ENCODE measurements at places on chromosomes 6 and 20.

- no peak for DNase-seq
Measured at GRCh38 chr6:41058783-41059181, 5.8 kb downstream of the APOBEC2 start.

GRCh38 chr6:42224222-42225028 lies 6.8 kb upstream of the MRPS10 start:
- DNase-seq: no peak

DNA sequence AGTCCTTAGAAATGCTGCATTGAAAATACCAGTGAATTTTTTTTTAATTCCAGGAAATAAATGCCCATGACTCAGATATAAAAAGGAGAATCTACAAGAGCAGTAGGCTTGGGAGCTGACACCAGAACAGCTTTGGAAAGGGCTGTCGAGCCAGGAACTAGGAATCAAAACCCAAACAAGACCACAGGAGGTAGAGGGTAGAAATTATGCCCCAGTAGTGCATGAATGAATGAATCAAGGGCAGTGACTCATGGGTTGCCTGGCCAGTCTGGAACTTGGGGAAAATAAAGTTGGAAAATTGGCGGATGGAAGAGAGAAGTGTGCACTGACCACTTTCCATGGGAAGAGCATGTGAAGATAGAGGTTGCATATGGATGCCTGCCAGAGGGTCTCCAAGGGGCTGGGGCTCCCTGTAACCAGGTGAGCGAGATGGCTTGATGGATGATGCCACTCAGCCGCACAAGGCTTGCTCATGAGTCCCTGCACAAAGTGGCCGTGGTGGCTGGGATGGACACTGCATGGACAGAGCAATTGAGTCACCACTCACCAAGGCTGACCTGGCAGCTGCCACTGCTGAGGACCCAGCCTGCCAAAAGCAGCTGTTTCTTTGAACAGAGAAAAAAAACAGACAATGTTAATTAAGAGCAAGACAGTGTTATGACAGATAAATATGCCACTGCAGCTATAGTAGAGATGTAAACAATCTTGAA lies 15.2 kb upstream of the MCCD1 start:
- no peak for DNase-seq

DNA sequence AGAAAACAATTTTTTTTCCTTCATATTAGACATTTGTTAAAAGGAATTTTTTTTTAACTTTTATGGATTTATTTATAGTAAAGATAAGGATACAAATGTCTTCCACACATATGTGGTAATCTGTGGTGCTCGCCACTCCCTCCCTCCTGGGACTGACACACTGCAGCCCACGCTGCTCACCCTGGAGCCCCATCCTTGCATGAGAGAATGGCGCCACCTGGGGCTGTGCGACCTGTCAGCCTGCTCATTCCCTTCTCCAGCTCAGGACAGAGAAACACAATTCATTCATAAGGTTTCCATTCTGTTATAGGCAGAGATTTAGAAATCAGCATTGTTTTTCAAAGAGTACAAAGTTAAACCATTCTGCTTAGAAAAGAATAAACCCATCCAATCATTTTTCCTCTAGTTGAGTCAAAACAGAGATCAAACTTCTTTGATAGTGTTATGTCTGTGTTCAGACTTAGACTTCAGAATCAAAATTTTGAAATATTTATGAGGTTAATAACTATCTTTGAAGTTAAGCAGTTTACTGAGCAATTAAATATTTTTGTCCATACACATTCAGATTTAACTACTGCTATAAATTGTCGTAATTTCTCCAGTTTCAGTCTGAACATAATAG lies 42.8 kb upstream of the DYNLRB1 start:
- peak; percentile 31 for DNase-seq

GRCh38 chr6:43698584-43699349 lies 11.2 kb upstream of the MRPS18A start:
- no peak for DNase-seq

GRCh38 chr6:162313922-162314660 lies 413.5 kb downstream of the PRKN start:
- DNase-seq: no peak

- DNase-seq: no peak
Measured at GRCh38 chr6:127053032-127053874, 65.2 kb upstream of the RSPO3 start.

- DNase-seq: no peak
Measured at GRCh38 chr6:136037242-136037875, 185.9 kb downstream of the PDE7B start.

DNA sequence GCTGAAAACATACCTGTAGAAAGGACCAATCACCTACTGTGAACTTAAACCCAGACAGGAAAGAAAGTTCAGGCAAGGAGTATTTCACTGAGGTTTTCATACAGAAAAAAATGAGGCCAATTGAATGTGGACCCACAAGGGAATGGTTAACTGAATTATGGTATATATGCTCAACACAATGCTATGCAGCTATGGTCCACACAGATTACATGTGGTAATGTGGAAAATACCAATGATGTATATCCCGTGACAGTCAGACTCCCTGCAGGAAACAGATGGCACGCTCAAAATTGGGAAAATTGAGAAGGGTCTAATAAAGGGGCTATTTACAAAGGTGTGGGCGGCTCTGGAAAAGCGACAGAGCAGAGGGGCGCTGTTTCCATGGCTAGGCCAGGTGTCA lies 47.1 kb upstream of the PIM1 start:
- DNase-seq: no peak
